ENCODE measurements at places on chromosomes 7 and 10. TPM values are rescaled to one million over a fixed set of nuclear protein-coding genes. Genes with fewer than 3 reads are reported as not detected.

DNA sequence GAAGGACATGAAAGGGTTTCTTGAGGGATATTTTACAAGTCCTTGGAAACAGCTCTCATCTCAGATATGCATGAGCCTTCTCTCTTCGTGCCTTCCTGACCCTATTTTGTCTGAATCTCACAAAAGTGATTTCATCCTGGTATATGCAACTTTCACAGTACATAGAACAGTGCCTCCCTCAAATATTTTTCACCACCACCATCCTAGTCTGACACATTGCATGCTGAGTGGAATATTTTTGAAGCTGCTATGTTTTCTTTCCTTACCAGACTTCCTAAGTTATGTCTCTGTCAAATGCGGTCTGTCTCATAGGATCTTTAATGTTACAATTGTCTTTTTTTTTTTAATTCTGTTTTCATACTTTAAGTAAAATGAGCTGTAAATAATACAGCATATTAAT lies 673.3 kb upstream of the LRRN3 start:
- DNase-seq = no peak

DNA sequence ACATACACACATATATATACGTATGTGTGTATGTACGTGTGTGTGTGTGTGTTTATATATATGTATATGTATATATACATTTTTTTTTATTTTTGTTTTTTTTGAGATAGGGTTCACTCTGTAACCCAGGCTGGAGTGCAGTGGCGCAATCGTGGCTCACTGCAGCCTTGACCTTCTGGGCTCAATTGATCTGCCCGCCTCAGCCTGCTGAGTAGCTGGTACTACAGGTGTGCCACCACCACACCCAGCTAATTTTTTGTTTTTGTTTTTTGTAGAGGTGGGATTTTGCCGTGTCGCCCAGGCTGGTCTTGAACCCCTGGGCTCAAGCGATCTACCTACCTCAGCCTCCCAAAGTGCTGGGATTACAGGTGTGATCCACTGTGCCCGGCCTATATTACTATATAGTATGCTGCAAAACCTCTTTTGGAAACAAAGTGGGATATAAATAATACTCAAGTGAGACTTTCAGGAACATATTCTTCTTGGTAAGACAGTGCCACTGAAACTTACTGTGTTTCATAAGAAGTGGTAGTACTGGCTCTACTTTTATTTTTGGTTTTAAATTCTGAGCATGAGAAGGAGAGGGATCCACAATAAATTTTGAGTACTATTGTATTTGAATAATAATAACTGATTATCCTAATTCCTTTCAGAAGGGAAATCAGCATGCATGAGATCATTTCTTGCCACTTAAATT lies 51.0 kb downstream of the MLLT10 start:
- no peak for DNase-seq

GRCh38 chr7:36657036-36657660 lies 67.1 kb downstream of the AOAH start:
- DNase-seq = no peak

Gene REEP3
- total RNA-seq = 29.5 TPM

Gene BET1
- total RNA-seq = 35.7 TPM

DNA sequence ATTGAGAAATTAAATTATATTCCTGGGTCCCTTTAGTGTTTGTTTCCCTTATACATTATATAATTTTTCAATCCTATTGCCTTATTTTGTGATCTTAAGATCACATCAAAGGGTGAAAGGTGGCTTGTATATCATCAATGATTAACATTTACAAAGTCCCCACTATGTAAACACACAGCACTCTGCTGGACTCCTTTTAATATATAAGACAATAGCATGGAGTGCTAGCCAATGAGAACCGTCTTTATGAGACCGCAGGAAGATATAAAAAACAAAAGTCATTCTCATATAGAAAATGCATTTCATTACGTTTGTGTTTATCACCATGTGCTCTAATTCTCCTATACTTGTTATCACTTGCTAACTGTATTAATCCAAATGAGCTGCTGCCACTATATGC lies 108.5 kb downstream of the HOXA1 start:
- DNase-seq = no peak

Gene GARIN1A
- not detected for total RNA-seq

DNA sequence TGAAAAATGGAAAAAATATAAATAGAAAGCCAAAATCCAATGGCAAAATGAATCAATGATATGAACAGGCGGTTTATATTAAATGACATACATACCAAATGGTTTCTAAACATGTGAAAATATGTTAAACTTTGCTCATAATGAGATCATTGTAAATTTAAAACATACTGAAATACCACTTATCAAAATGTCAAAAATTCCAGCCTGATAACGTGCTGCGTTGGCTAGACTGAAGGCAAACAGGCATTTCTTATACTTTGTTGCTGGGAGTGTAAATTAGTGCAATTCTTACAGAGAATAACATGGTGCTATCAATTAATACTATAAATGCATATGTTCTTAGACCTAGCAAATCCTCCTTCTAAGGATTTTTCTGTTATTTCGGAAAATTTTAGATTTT lies 225.8 kb upstream of the FAM3C start:
- DNase-seq = no peak

- DNase-seq = no peak
Observed at GRCh38 chr10:60817398-60817805, 39.1 kb downstream of the CDK1 start.

- no peak for DNase-seq
Observed at GRCh38 chr10:99438890-99439289, 8.5 kb upstream of the GOT1 start.

DNA sequence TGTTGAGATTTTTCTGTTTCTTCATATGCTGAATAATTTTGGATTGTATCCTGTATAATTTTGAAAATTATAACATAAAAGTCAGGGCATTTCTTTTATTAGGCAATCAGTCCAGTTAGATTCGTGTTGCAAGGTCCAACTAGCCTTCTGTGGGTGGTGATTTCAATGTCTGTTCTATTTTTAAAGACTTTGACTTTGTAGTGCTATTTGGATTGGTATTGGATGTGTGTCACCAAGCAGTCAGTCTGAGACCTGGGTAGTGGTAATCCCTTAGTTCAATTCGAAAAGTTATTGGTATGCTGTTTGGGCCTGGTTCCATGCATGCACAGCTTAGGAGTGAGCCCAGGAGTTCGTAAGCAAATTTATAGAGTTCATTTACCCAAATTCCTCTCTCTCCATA lies 82.2 kb downstream of the EPDR1 start:
- no peak for DNase-seq

GRCh38 chr10:29877793-29878491 lies 181.4 kb downstream of the JCAD start:
- DNase-seq = no peak

Gene SFTPD
- total RNA-seq = 0.70 TPM

Gene LRGUK
- 7.1 TPM for total RNA-seq

DNA sequence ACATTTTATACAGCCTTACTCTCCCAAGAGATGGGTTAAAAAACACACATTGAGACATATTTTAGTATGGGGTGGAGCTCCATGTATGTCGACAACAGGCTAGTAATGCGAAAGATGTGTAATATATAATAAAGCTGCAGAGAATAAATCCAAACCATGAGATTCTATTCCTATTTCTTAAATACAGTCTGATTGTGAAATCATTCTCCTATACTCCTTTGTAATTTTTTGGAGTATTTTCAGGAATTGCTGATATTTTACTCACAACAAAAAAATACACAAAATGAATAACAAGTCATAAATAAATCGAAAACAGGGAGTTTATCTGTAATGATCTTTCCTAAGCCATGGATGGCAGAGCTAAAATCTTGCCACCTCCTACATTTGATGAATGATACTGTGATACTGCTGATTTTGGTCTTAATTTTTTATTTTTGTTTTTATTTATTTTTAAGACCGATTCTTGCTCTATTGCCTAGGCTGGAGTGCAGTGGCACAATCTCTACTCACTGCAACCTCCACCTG lies 173.5 kb upstream of the KLF6 start:
- DNase-seq = no peak

Gene TEX47
- total RNA-seq = not detected

GRCh38 chr10:22285130-22285529 lies 31.1 kb upstream of the COMMD3 start:
- no peak for DNase-seq

GRCh38 chr10:33335551-33335800 lies 1.0 kb upstream of the NRP1 start:
- DNase-seq = peak; percentile 24

Gene EPHA1
- total RNA-seq = 119 TPM

Gene PTPRE
- total RNA-seq = 0.42 TPM

Gene ANLN
- 66.7 TPM for total RNA-seq

GRCh38 chr10:128540128-128540762 lies 414.0 kb upstream of the MKI67 start:
- DNase-seq = peak; percentile 35

DNA sequence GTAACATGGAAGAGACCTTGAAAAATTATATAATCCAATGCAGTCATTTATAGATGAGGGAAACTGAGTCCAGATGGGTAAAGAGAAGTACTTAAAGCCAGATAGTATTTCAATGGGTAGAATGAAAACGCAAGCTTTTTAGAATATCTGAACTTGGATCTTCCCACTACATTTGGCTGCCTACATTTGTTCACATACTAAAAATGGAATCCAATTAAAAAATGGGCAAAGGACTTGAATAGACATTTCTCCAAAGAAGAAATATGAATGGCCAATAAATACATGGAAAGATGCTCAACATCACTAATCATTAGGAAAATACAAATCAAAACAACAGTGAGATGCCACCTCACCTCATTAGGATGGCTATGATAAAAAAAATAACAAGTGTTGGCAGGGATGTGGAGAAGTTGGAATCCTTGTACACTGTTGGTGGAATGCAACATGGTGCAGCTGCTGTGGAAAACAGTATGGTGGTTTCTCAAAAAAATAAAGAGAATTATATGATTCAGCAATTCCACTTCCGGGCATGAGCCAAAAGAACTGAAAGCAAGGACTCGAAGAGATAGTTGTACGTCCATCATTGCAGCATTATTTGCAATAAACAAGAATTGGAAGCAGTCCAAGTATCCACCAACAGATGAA lies 188.0 kb downstream of the FRMD4A start:
- DNase-seq = no peak

- DNase-seq = peak; percentile 22
Observed at GRCh38 chr10:110069502-110069982, 61.8 kb downstream of the ADD3 start.

- no peak for DNase-seq
Observed at GRCh38 chr10:670038-670437, 19.4 kb downstream of the DIP2C start.

DNA sequence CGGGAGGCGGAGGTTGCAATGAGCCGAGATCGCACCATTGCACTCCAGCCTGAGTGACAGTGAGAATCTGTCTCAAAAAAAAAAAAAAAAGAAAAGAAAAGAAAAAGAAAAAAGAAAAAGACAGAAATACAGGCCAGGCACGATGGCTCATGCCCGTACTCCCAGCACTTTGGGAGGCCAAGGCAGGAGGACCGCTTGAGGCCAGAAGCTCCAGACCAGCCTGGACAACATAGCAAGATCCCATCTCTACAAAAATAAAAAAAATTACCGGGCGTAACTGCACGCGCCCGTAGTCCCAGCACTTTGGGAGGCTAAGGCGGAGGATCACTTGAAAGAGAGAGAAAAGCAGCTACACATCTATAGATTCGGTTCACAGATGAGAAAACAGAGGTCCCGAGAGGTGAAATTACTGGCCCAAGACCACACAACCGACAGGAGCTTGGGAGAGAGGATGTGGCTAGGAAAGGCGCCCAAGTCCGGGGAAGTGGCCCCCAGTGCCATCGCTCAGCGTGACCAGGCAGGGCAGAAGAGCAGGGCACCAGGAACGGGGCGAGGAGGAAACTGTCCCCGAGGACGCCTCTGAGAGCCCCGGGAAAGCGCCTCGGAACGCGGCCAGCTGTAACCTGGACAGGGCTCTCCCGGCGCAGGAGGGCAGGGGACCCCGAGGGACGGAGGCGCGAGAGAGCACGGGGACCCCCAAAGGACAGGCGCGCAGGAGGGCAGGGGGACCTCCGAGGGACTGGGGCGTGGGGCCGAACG lies 612 bp downstream of the SNX8 start:
- no peak for DNase-seq

GRCh38 chr7:8585591-8585990 lies 152.2 kb downstream of the NXPH1 start:
- DNase-seq = no peak

Gene PLEKHS1
- total RNA-seq = not detected

- DNase-seq = no peak
Observed at GRCh38 chr10:47190802-47191450, 109.1 kb upstream of the GDF10 start.

- DNase-seq = peak; percentile 14
Observed at GRCh38 chr10:133527771-133528271, 658 bp downstream of the CYP2E1 start.

DNA sequence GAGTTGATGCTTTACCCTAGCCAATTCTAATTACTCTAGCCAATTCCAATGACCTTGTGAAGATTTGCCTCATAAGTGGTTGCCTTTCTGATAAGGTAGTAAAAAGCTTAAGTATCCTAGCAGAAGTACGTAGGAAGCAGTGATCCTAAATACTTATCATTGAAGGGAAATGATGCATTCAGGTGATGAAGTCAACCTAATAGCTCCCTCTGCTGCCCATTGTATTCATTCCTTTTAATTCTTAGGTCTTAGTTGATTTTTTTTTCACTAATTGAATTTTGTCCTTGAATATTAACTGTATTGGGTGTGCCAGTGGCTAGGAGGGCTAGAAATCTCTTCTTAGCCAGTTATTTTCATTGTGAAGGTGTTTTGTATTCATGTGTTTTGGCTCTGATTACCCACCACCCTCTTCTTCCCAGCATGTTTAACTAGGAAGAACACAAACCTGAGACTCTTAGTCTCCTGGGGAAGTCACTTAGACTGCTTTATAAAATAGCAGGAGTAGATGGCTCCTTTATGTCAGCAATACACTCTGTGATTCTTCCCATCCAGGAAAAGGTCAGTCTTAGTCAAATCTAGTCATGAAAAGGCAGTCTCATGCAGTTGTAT lies 46.3 kb downstream of the PLEKHA8 start:
- peak; percentile 79 for DNase-seq

DNA sequence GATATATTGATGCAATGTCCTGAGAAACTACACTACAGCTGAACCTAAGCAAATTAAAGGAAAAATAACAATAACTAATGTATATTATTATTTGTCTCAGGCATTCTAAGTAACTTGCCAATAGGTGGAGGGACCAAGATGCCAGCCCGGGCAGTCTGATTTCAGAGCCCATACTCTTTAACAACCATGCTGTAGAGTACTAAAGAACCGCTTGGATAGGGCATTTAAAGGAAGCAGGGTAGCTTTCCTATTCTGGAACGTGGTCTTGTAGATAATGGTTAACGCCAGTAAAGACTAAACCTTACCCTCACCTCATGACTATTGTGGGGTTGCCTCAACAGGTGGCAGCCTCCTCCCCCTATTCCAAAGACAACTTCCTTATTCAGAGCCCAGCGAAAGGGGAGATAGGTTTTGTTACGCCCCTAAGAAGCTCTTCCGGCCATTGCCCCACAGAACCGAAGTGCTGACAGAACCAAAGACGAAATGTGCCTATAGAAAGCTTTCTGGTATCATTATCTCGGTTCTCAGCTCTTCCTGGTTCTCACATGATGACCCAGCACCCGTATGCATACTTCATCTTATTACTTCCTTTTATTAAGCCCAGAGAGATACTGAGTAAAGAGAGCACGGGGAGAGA lies 707 bp upstream of the C1GALT1 start:
- peak; percentile 82 for DNase-seq

All from GM23338 (cell line).